Activated CD4-positive, alpha-beta T cell treated with anti-CD3 and anti-CD28 coated beads, Interleukin-2, amount 10 ng/mL, durations not matched to agents 7 days and 5 days (primary cell): ENCODE measurements at places on chromosomes 2 and 18. TPM values are rescaled to one million over a fixed set of nuclear protein-coding genes. Genes with fewer than 3 reads are reported as not detected.

The ADAM23 gene
- 0.89 TPM for total RNA-seq

The GPR35 gene
- total RNA-seq: 5.1 TPM

- DNase-seq: no peak
- peaks cover 7% of the 10 kb centered on the region for H3K27me3 ChIP-seq
- H3K4me3 ChIP-seq: no peak overlapping the region
- no peaks in the 10 kb centered on the region for H3K36me3 ChIP-seq
- H3K4me1 ChIP-seq: no peaks in the 10 kb centered on the region
These were observed 38.5 kb downstream of the MYO3B start for GRCh38 chr2:170216428-170216827.

DNA sequence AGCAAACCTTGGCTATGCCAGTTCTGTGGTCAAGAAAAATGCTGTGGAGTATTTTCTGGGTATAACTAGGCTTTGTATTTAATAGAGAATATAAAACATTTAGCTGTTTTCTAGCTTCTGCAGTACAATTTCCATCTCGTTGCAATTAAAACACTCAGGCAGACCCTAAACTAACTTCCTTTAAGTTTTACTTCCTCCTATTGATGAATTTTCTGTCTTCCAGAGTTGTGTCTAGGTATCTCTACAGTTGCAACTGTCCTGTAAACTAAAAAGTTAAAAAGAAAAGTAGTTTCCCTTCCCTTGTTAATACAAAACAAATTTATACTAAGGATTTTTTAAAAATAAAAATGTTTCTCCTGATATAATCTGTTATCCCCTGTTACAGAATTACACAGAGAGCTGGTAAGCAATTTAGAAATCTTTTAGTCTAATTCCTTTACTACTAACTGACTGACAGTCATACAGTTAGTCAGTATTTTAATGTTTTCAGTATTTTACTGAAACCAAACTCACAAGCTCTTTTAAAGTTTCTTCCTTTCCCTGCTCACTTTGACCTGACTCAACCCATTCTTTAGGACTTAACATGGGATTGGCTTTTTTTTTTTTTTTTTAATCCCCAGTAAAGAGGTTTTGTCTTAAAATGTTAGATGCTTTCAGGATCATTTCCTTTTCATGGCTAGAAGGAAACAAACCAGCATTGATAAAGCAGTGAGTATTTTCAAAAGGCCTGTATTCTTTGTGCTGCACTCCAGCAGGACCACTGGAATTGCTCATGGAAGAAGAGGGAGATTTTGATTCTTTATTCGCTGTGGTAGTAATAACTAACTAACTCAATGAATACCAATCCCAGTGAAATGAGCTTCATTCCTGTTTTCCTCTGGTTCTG is 22.9 kb downstream of the ITGAV start:
- H3K36me3 ChIP-seq: peaks cover 2% of the 10 kb centered on the region
- no peak overlapping the region for H3K4me3 ChIP-seq
- H3K27ac ChIP-seq: no peak overlapping the region
- DNase-seq: no peak
- H3K4me1 ChIP-seq: no peaks in the 10 kb centered on the region
- no peaks in the 10 kb centered on the region for H3K27me3 ChIP-seq

GRCh38 chr2:84866122-84866521 is 14.8 kb downstream of the TRABD2A start:
- peaks cover 58% of the 10 kb centered on the region for H3K36me3 ChIP-seq
- H3K27ac ChIP-seq: peak overlapping the region; percentile 57
- DNase-seq: no peak
- no peaks in the 10 kb centered on the region for H3K27me3 ChIP-seq
- peaks cover 81% of the 10 kb centered on the region for H3K4me1 ChIP-seq
- H3K4me3 ChIP-seq: no peak overlapping the region

DNA sequence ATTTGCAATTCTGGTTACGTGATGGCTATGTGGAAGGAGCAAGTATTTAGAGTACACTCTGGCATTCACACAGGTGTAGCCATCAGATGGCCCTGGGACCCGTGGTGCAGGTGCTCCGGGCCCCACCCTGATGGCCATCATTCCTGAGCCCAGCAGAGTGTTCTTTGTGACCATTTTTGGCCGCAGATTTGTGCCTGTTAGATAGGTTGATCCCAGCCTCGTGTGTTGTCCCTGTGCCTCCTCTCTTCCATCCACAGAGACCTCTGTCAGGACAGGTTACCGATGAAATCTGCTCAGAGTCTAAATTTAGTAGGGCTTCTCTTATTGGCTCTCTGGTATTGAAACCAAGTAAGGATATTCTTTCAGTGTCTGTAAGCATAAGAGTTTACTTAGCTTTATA is 33.9 kb downstream of the MAPRE2 start:
- H3K36me3 ChIP-seq: peaks cover 35% of the 10 kb centered on the region
- H3K4me3 ChIP-seq: no peak overlapping the region
- H3K27ac ChIP-seq: no peak overlapping the region
- no peaks in the 10 kb centered on the region for H3K27me3 ChIP-seq
- peaks cover 4% of the 10 kb centered on the region for H3K4me1 ChIP-seq
- DNase-seq: no peak

DNA sequence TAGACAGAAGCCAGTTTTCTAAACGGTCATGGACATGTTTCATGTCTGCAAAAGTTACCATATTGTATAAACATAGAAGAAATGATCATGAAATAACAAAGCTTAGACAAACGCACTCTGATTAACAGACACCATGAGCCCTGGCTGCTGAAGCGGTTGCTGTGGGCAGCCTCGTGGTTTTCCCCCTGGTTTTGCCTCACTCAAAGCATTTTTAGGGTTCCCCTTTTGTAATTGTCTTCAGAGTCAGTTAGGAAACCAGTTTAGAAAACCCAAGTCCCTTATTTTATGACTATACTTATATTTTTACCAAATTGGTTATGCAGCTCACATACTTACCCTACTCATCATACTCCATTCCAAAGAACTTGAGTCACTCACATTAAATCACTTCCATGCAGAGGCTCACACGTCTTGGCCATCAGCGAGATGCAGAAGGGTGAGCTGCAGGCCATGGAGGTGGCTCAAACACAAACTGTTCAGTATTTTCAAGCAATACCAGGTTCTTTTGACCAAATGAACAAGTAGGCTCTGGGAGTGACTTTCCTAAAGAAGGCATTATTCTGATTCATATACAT is 105.6 kb upstream of the SALL3 start:
- DNase-seq: no peak
- H3K4me3 ChIP-seq: no peak overlapping the region
- no peaks in the 10 kb centered on the region for H3K36me3 ChIP-seq
- H3K4me1 ChIP-seq: no peaks in the 10 kb centered on the region
- no peak overlapping the region for H3K27ac ChIP-seq
- H3K27me3 ChIP-seq: no peaks in the 10 kb centered on the region

DNA sequence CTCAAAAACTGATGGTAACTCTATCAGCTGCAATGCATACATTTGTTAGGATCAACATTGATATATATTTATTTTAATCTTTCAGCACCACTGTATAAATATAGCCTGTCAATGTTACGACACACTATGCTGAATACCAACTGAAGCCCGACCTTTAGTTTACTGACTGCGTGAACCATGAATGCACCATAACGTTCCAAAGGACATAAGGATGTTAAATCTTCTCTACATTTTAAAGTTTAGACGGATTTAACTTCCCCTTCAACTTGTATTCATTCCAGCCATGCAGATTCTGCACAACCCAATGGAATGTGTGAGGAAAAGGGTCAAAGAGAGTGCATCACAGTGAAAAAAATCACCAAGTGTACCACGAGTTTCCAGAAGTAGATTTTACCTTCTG is 489.5 kb downstream of the IRS1 start:
- no peak for DNase-seq
- no peaks in the 10 kb centered on the region for H3K4me1 ChIP-seq
- no peak overlapping the region for H3K4me3 ChIP-seq
- H3K27ac ChIP-seq: no peak overlapping the region
- no peaks in the 10 kb centered on the region for H3K36me3 ChIP-seq

DNA sequence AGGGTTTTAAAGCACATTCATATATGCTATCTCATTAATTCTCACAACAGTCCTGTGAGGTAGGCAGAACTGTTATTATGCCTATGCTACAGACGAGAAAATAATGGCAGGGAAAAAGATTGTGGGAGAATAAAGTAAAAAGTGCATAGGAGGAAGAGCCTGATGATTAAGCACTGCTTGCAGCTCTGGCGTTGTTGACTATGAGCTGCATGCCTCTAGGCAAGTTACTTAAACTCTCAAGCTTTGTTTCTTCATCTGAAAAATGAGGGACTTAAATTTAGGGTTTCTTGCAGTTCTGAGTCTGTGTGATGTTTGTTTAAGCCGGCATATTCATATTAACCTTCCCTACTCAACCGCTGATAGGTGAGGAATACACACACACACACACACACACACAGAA is 51.6 kb upstream of the RAPH1 start:
- no peak overlapping the region for H3K4me3 ChIP-seq

DNA sequence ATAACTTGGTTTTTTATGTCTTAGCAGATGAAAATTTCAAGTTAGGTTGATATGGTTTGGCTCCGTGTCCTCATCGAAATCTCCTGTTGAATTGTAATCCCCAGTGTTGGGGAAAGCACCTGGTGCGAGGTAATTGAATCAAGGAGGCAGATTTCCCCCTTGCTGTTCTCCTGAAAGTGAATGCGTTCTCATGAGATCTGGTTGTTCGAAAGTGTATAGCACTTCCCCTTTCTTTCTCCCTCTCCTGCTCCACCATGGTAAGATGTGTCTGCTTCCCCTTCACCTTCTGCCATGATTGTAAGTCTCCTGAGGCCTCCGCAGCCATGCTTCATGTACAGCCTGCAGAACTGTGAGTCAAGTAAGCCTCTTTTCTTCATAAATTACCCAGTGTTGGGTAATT is 242.1 kb upstream of the TNP1 start:
- no peak overlapping the region for H3K4me3 ChIP-seq
- peaks cover 6% of the 10 kb centered on the region for H3K27me3 ChIP-seq
- H3K4me1 ChIP-seq: peaks cover 20% of the 10 kb centered on the region
- H3K27ac ChIP-seq: no peak overlapping the region
- H3K36me3 ChIP-seq: no peaks in the 10 kb centered on the region

DNA sequence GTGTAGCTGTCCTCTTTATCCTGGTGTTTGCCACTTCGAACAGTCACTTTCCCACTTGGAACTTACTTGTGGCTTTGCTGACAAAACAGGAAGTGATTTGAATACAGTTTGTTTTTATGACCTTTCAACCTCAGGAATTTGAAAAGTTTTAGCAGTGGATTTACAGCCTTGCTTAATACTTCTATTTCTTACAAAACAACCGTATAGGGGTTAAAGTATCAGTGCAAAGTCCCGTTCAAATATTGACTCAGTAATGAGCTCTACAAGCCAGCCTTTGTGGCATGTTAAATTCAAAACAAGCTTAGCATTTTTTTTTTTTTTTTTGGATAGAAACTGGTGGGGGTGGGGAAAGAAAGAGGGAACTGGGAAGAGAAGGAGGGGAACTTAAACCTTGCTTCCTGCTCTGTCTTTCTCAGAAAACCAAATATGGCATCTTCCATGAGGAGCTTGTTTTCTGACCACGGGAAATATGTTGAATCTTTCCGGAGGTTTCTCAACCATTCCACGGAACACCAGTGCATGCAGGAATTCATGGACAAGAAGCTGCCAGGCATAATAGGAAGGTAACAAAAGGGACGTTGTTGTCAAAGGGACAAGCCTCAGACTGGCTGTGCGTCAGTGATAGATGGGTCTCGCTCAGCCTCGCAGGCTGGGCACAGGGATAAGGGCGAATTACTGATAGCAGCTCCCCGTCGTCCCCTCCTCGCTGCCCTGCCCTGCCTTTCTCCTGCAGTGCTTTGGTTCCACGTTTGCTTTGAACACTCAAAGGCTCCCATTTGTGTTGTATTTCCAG is at the start of gene HNMT:
HNMT (plus strand) TSS at position 408 of the 793 bp plus-strand sequence; CDS start at position 427, 19 bp downstream.
- DNase-seq: no peak
- no peaks in the 10 kb centered on the region for H3K4me1 ChIP-seq
- H3K27me3 ChIP-seq: peaks cover 2% of the 10 kb centered on the region
- H3K36me3 ChIP-seq: no peaks in the 10 kb centered on the region
- no peak within 1 kb of the TSS for H3K4me3 ChIP-seq

- no peaks in the 10 kb centered on the region for H3K27me3 ChIP-seq
- H3K36me3 ChIP-seq: no peaks in the 10 kb centered on the region
- H3K4me1 ChIP-seq: peaks cover 63% of the 10 kb centered on the region
- H3K4me3 ChIP-seq: no peak overlapping the region
- peak overlapping the region; percentile 56 for H3K27ac ChIP-seq
- no peak for DNase-seq
These were observed 23.6 kb upstream of the SEMA4C start for GRCh38 chr2:96893289-96894150.

GRCh38 chr18:37544217-37544616 is 21.4 kb downstream of the CELF4 start:
- H3K36me3 ChIP-seq: no peaks in the 10 kb centered on the region
- no peak overlapping the region for H3K4me3 ChIP-seq
- H3K27ac ChIP-seq: no peak overlapping the region
- DNase-seq: no peak

GRCh38 chr2:191250986-191251385 is 5.8 kb downstream of the MYO1B start:
- no peak overlapping the region for H3K27ac ChIP-seq
- no peak overlapping the region for H3K4me3 ChIP-seq
- peaks cover 5% of the 10 kb centered on the region for H3K4me1 ChIP-seq

DNA sequence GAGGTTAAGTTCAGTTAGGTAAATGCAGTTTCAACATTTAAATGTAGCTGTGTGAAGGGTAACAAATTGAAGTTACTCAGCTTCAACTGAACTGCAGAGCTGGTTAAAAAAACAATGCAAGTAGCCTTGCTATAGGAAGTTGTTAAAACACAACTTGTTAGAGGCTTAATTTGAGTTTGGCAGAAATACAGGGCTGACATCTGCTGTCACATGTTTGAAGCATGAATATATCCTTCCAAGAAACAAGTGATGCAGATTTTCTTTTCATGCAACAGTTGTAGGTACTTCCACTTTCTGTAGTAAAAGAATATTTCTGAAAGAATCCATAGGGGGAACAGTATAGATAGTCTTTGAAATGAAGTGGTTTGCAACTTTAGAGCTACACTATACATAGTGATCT is 208.7 kb upstream of the RASGRP3 start:
- no peak for DNase-seq
- no peak overlapping the region for H3K4me3 ChIP-seq
- H3K27ac ChIP-seq: no peak overlapping the region
- H3K27me3 ChIP-seq: peaks cover 5% of the 10 kb centered on the region

GRCh38 chr18:37551846-37552245 is 13.8 kb downstream of the CELF4 start:
- no peaks in the 10 kb centered on the region for H3K27me3 ChIP-seq
- H3K4me3 ChIP-seq: no peak overlapping the region
- DNase-seq: no peak

DNA sequence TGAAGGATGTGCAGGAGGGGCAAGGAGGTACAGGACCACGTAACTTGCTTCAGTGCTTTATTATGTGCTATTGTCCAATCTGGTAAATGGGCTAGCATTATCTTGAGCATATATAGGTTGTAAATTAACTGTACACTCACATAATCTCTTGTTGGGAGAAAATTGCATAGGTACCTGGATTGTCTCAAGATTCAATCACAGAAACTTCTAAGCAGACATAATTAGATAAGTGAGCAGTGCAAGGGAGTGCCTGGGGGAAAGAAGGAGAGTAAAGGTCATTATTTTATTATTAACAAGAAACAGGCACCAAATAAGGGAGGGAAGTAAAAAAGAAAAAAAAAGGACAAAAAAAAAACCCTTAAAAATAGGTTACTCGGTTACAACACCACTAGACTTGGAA is 186.2 kb downstream of the MBD5 start:
- DNase-seq: no peak
- no peaks in the 10 kb centered on the region for H3K4me1 ChIP-seq
- no peaks in the 10 kb centered on the region for H3K27me3 ChIP-seq
- H3K27ac ChIP-seq: no peak overlapping the region
